ENCODE measurements at places on chromosomes 4 and X. TPM values are rescaled to one million over a fixed set of nuclear protein-coding genes. Genes with fewer than 3 reads are reported as not detected.

SLC25A5 gene
- 674 TPM for total RNA-seq

PNMA5 gene
- total RNA-seq: 0.05 TPM

LRIT3 gene
- 0.19 TPM for total RNA-seq

ASB12 gene
- not detected for total RNA-seq

SSX3 gene
- total RNA-seq: not detected

CT45A10 gene
- total RNA-seq: not detected

FHIP1A gene
- 0.39 TPM for total RNA-seq

SOD3 gene
- total RNA-seq: not detected

RIPPLY1 gene
- total RNA-seq: not detected

CT45A3 gene
- total RNA-seq: not detected

Measured in activated CD4-positive, alpha-beta T cell treated with anti-CD3 and anti-CD28 coated beads for 36 hours (primary cell).